ENCODE measurements at places on chromosomes 13 and 19.

DNA sequence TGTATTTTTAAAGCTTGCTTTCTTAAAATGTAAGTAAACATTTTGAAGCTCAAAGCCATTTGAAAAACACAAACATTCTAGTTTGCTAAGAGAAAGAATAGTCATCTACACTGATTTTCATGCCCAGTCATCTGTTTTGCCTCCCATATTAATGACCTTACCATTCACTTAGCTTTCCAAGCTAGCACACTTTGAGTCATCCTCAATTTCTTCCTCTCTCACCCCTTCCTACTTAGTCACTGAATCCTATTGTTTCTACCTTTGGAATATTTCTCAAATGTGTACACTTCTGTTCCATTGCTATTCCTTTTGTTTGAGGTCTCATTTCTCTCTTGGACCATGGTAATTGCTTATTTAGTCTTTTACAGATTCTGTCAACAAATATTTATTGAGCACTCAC, 7.3 kb upstream of the HS6ST3 start:
- no peak for DNase-seq

- DNase-seq = no peak
These were observed 302.8 kb downstream of the TEX29 start for GRCh38 chr13:111623208-111623607.

GRCh38 chr13:50519866-50520265, 323.6 kb downstream of the DLEU7 start:
- DNase-seq = no peak

DNA sequence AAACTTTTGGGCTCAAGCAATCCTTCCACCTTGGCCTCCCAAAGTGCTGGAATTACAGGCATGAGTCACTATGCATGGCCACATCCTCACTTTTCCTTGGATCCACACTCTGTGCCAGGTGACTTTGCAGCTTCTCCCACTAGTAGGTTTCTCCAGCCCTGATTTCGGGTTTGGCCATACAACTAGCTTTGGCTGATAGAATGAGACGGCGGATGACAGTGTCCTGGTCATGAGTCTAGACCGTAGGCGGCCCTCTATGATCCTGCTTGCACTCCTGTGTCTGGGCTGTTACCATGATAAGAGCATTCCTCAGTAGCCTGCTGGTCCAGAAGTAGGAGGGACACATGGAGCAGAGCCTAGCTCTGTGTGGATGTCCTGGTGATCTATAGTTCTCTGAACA, 112.5 kb upstream of the KL start:
- no peak for DNase-seq

DNA sequence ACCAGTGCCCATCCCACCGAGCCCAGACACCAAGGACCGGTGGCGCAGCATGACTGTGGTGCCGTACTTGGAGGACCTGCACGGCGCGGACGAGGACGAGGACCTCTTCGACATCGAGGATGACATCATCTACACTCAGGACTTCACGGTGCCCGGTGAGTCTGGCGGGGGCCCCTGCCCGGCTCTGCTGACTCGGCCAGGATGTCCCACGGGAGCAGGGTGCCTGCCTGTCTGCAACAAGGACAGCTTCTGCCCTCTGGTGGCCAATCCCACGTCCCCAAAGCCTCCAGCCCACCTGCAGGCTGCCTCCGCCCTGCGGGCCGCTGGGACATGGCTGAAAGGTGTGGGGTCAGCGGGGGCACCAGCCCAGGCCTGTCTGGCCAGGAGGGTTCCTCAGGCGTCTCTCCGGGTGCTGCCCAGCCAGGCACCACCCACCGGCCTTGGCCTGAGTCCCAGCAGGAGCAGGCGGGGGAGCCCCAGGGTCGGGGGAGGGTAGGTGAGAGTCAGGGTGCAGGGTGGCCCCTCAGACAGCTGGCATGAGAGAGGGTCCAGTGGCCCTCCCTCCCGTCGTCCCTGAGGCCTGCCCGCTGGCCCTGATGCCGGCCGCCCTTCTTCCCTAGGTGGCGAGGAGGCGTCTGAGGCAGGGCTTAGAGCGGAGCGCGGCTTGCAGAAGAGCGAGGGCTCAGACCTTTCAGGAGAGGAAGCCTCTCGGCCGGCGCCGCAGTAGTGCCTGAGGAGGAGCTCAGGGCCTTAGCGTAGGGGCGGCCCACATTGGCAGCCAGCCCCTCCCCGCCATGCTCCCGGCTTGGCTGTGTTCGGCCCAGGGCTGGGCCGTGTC, 14.6 kb downstream of the CBARP start:
- DNase-seq = no peak

GRCh38 chr13:20461481-20461859, 64.2 kb downstream of the CRYL1 start:
- no peak for DNase-seq

All from AG09319 (cell line).